ENCODE measurements at places on chromosomes 2 and 18.
A peak's percentile ranks its signal among the peaks of the same experiment; 100 is the strongest.

GRCh38 chr2:223155956-223156355 is 104.0 kb downstream of the KCNE4 start:
- no peak for DNase-seq

DNA sequence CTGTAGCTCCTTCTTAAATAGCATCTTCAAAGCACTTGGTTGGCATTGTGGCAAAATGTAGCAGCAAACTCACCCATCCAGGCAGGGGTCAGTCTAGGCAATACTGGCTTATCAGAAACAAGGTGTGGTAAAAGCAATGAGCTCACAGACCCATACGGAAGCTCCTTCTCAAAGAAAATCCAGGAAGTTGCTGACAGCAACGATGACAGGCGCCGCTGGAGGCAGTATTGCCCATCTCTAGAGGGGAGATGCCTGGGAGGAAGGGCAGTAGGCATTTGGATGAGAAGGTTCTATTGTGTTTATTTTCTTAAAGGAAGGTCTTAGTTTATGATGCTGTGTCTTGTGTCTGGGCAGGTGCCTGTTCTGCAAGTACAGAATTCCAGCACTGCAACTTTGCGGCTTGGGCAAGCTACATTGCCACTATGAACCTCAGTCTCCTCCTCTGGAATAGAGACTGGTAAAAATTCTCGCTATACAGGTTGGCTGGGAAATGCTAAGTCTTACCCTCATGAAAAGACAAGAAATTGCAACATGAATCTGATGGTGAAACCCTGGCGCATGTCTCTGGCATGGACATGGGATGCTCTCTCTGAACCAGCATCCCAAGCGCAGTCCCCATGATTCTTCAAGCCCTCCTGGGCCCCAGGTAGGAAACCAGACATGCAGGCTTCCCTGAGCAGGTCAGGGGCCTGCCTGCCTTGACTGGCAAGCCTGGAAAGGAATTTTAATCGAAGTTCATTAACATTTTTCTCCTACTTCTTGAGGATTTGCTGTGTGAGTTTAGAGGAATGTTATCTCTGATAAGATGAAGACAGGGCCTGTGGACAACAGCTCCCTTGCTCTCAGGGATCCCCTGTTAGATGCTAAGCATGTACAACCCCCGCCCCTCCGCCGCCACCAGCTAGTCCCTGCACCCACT is 156.0 kb downstream of the TFCP2L1 start:
- no peak for DNase-seq

DNA sequence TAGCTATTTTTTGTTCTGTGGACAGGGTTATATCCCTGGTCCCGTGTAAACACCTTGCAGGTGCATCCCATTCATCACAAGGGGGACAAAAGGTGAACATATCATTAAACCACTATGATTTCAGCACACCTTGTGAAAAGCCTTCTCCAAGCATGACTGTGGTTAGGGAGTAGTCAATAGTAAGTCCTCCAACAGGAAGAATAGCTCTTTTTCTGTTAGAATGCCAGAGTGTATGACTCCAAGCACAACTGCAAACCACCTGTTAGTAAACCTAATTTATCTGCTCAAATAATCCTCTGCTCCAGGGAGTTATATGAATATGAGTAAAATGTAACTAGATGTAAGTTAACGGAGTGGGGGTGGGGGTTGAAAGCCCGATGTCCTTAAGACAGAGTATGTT is 240.5 kb downstream of the AGPS start:
- no peak for DNase-seq

- no peak for DNase-seq
These were observed 13.6 kb downstream of the SPEG start for GRCh38 chr2:219448099-219448775.

GRCh38 chr2:202165945-202166344 is 72.5 kb downstream of the SUMO1 start:
- no peak for DNase-seq

DNA sequence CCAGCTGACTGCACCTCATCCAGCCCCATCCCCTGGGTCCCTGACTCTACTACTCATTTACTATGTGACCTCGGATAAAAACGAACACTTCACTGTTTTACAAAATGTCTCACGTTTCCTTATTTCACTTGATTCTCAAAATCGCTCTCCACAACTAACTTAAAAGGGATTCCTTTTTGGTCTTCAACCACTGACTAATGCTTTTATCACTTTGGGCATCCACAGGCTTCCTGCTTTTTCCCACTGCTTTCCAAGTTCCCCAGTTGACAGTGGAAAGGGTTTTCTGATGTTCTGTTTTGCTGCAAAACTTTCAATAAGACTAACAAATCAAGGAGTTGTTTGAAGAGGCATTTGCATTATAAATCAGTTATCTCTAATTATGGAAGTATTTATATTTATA is 24.1 kb downstream of the EIF2AK3 start:
- DNase-seq: no peak

DNA sequence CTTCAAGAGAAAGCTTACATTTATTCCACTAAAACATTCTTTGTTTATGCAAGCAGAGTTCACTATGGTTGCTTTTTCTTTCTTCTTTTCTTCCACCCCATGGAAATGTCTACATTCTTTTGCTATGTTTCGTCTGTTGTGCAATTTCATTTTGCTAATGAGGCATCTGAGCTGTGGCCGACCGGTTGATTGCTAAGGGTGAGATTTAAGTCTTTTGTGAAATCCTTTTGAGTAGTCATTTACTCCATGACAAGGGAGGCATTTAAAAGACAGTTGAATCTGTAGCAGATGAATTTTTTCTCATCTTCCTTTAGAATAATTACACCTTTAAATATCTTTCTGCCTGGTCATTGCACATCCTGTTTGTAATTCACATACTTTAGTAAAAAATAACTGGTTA is 324.1 kb upstream of the THUMPD2 start:
- DNase-seq: peak; percentile 92

DNA sequence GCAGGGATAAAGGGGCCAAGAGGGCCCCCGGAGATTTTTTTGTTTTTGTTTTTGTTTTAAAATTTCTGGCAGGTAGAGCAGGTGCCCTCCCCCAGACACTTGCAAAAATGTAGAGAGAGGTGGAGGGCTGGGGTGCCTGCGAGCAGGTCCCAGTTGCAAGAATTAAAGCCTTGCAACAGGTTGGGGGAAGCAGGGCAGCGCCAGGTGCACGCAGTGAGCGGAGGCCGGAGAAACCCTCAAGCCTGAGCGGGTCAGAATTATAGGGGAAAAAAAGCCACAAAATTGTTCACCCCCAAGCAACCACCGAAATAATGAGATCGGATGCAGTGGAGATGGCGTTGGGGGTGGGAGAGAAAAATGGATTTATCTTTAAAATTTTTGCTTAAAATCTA is 527 bp downstream of the IGFBP5 start:
- DNase-seq: no peak

- no peak for DNase-seq
These were observed 23.7 kb upstream of the MMADHC start for GRCh38 chr2:149611100-149611820.

GRCh38 chr2:226420646-226421045 is 379.0 kb downstream of the IRS1 start:
- no peak for DNase-seq

DNA sequence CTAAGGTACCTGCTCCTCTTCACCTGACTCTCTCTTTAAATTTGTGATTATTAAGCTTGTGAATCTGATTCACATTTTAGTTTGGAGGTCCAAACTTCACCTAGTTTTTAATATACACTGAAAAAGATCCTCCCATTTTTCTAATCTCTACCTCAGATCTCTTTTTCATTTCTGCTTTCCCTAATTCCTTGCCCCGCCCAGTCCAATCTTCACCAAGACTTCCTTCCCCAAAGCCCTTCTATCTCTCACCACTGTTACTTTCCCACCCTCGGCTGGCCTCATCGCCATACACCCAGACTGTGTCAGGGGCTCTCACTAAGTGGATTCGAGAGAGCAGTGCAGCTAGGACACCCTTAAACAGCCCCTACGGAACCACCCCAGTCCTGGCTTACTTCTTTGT is 40.0 kb downstream of the LBH start:
- no peak for DNase-seq

- DNase-seq: no peak
These were observed 1337.6 kb upstream of the SLC39A10 start for GRCh38 chr2:194319222-194319992.

DNA sequence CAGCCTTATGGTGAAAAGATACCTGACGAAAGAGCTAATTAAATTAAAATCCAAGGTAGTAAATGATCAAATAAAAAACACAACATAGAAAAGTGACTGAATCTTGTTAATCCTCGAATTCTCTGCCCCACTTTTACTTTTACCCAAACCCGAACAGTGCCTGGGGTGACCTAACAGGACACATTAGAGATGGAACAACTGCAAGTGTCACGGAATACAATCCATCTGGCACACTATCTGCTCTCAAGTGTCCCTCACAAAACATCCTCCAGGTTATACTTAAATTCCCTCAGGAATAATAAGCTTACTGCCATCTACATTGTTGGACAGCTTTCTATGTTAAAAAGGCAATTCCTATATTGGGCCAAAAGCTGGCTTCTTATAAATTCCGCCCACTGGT is 236.3 kb upstream of the SLC14A2 start:
- DNase-seq: no peak

DNA sequence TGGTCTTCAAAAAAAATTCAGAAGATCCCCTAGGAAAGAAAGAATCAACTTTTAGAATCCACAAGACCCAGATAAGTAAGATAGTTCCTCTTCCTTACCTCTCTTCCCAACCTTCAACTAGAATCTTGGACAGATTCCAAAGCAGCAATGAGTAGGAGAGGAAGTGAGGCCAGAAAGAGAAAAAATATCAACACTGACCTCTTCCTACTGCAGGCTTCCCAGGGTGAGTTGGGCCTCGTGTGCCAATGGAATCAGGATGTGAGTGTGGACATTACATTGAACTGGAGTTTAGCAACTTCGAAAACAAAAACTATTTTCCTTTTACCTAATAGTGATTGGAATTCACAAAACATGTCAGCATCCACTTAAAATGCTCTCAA is 102.5 kb upstream of the PIEZO2 start:
- DNase-seq: no peak

DNA sequence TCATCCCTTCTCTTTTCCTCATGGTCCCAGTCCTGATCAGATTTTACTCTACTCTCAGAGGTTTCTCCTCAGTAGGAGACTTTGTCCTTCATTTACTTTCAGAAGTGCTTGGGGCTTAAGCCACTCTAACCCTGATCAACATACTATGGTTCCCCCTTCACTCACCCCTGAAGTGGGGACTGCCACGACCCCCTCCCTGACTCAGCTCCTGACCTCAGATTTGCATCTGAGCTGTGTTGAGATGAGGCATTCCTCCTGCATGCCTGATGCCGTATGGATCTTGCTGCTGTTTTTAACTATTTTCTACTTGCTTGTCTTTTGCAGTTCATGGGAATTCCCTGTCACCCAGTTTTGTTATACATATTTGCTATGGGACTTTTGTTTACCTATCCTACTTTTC is 306.7 kb upstream of the CHST9 start:
- no peak for DNase-seq

DNA sequence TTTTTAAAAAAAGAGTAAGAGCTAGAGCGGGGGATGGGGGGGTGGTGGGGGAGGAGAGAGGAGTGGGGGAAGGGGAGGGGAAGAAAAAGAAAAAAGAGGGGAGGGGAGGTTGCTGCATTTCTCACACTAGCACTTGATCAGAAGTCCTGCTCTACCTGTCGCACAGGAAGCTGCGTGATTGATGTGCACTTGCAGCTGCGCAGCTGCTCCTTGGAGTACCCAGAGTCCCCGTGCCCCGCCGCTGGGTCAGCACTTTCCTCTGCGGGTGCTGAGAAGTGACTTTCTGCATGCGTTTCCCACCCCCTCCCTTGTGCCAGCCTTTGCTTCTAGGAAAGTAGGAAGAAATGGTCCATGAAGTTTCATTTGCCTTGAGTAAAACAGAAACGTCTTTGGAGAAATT is 297.3 kb downstream of the ETAA1 start:
- DNase-seq: no peak

DNA sequence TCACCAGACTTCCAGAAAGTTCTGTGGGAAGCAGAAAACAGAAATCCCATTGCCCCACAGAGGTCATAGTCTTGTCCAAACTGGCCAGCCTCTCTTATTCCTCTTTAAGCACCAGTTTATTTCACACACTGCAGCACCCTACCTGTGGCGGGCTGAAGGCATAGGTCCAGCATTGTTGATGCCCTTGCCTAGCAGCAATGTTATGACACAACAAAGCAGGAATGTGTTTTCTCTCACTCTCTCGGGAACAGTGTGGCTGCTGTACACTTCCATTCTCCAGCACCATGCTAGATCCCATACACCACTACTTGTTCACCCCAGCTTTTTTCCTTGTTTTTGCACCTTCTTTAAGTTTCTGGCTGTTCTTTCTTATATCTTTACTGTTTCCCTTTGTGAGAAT is 181.6 kb downstream of the DNAH6 start:
- peak; percentile 15 for DNase-seq

GRCh38 chr2:167132906-167133555 is 244.8 kb downstream of the XIRP2 start:
- no peak for DNase-seq

DNA sequence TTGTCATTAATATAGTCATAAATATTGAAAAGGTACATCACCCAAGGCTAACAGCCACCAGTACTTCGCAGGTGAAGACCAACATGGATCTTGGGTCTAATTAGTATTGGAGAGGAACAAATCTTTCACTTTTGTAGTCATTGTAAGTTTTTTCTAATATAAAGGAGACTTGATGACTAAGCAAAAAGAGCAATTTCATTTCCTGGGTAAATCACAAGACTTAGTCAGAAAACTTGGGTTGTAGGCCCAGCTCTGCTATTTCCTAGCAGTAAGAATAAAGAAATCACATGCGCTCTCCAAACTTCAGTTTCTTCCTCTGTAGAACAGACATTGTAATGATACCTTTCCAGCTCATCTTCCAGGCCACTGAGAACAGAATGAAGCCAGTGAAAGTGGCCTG is 40.9 kb downstream of the NRP2 start:
- DNase-seq: no peak

- DNase-seq: no peak
These were observed 212.1 kb downstream of the CDH2 start for GRCh38 chr18:27964811-27965210.

DNA sequence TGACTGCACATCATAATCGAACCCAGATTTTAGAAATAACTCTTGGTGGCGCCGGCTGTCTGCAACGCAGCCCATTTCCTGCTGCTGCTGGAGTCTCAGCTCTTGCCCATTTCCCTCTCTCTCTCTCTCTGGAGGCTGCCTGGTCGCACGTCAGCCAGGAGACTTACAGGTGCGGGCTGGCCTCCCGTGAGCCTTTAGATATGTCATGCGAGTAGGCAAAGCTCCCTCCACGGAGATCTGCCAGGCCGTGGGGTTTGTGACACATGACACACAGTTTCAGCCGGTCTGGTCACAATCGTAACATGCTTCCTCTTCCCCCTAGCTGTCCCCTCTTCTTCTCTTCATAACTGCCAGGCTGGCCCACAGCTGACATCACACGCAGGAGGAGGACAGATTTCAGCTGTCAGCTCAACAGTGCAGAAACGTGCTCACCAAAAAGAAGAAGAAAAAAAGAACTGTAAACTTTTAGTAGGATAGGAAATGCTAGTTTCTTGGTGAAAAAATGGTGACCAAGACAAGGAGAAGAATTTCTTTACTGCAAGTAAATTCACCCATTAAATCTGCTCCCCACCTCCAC is 489.3 kb downstream of the ZNF516 start:
- no peak for DNase-seq

- no peak for DNase-seq
These were observed 1293.1 kb upstream of the SLC39A10 start for GRCh38 chr2:194363878-194364277.

- DNase-seq: no peak
These were observed 179.0 kb downstream of the DCC start for GRCh38 chr18:52519021-52519420.
